ENCODE measurements at places on chromosomes 4 and X. TPM values are rescaled to one million over a fixed set of nuclear protein-coding genes. Genes with fewer than 3 reads are reported as not detected.

The SSX4B gene
- total RNA-seq = 0.32 TPM

DNA sequence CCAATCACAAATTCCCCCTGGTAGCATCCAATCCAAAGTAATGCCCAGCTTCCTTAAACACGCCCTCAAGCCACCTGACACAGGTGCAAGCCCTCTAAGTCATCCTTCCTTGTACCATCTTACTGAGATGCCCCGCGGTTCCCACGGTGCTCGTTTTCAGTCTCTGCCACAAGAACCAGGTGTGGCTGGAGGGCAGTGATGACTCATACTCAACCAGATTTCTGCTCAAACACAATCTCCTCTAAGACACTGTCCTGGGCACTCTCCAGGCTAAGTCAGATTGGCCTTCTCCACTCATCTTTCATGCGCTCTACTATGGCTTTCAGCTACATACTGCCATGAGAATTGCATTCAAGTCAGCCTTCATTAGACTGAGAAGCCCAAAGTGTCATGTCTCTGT lies 3.5 kb downstream of the SH3KBP1 start:
- no peak for DNase-seq

- no peak for DNase-seq
Observed at GRCh38 chrX:49103637-49104036, 19.9 kb downstream of the GPKOW start.

GRCh38 chrX:1390621-1391369 lies 1.1 kb downstream of the SLC25A6 start:
- no peak for DNase-seq

- DNase-seq = no peak
Observed at GRCh38 chr4:168028970-168029597, 63.3 kb upstream of the ANXA10 start.

Measured in H1 (cell line).